Ovary (tissue), 10 donors: ENCODE measurements at places on chromosomes 6 and 20.

- H3K27ac ChIP-seq: no peak overlapping the region
- DNase-seq: no peak
- no peaks in the 10 kb centered on the region for H3K36me3 ChIP-seq
- H3K4me1 ChIP-seq: no peaks in the 10 kb centered on the region
Measured at GRCh38 chr6:30759575-30760239, 15.4 kb upstream of the IER3 start.

DNA sequence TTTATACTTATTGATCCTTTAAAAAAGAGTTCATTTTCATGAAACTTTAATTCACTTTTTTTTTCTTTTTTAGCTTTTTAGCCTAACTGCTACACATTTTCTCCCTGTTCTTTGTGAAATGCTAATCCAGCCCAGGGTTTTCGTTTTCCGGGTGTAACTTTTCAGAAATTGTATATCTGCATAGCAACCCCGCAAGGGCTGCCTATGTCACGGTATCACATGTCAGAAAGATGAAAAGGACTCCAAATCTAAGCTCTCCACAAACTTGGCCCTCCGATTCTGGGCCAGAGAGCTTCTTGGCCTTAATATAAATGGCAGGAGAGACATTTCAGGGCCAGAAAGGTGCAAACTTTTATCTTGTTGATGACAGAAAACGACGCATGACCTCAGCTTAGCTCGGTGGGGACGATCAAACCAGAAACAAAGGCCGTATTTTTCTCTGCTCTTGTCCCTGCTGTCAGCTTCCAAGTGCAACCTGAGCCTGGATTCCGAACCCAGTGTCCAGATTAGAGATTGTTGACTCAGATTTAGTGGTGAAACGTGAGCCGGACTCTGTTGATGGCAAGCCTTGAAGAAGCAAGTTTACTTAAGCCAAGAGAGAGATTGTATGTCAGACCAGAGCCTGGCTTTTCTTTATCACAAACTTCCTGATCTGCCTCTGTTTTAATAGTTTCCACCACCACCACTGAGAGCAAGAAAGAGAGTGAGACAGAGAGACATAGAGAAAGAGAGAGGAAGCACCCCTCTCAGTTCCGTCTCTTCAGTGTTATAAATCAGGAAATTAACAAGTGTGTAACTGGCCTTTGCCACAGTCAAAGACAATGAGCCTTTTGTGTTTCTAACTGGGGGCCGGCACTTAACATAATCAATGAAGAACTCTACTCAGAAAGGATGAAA, 157.8 kb downstream of the SCML4 start:
- peaks cover 19% of the 10 kb centered on the region for H3K4me1 ChIP-seq
- no peak overlapping the region for H3K27ac ChIP-seq
- no peaks in the 10 kb centered on the region for H3K27me3 ChIP-seq
- no peak overlapping the region for H3K4me3 ChIP-seq

DNA sequence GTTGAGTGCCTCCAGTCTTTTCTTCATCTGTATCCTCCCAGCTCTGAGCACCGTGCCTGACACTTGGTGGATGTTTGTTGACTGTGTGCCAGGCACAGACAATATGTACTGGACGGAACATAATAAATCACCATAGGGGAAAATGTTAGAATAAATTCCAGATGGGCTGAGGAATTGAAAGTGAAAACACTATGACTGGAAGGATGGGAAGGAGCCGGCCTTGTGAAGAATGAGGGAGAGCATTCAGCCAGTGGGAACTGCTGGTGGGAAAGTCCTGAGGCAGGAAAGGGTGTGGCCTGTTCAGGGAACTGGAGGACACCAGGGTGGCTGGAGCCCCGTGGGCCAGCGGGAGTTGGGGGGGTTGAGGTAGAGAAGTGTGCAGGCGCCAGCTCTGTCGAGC, 75.4 kb downstream of the MTHFD1L start:
- H3K4me1 ChIP-seq: no peaks in the 10 kb centered on the region
- H3K36me3 ChIP-seq: no peaks in the 10 kb centered on the region
- no peak overlapping the region for H3K4me3 ChIP-seq

- no peaks in the 10 kb centered on the region for H3K4me1 ChIP-seq
- DNase-seq: no peak
- H3K4me3 ChIP-seq: no peak overlapping the region
Measured at GRCh38 chr6:142912125-142912524, 32.9 kb downstream of the HIVEP2 start.

DNA sequence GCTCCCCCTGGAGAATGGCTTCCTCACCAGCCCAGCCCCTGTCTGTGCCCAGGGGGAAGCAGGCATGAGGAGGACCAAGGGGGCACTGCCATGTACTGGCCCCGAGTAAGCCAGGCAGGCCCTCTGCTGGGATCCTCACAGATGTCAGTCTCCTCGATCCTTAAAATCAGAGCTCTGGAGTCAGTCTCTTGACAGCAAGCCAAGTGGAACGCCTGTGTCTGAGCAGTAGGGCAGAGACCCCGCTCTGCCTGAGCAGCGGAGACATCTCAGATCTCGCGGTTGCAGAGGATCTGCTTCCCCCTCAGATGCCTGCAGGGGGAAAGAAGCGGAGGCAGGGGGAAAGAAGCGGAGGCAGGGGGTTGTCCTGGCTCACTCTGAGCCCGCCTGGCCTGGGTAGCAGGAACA, 92.6 kb downstream of the SNX5 start:
- H3K27ac ChIP-seq: no peak overlapping the region
- no peaks in the 10 kb centered on the region for H3K27me3 ChIP-seq
- H3K4me3 ChIP-seq: no peak overlapping the region
- no peaks in the 10 kb centered on the region for H3K36me3 ChIP-seq
- peak; percentile 53 for DNase-seq

DNA sequence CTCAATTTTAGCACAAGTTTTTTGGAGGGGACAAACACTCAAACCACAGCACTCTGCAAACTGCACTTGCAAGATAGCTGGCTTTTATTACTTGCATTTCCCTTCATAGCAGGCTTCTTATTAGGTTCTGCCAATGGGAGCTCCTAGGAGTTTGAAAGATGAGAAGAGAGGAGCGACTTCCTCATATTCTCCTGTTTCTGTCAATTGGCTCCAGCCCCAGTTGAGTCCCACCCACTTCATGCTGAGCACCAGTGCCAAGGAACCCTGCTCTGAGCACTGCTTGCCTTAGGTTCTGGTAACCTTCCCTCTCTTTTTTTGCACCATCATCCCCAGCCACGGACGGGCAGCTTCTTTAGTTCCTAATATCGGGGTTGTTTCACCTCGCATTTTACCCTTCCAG, 67.9 kb downstream of the PSMB1 start:
- no peak overlapping the region for H3K27ac ChIP-seq
- no peaks in the 10 kb centered on the region for H3K36me3 ChIP-seq
- H3K4me3 ChIP-seq: no peak overlapping the region
- no peak for DNase-seq

GRCh38 chr6:35635601-35636597, 52.8 kb downstream of the FKBP5 start:
- H3K27me3 ChIP-seq: no peaks in the 10 kb centered on the region
- H3K4me1 ChIP-seq: peaks cover 1% of the 10 kb centered on the region
- DNase-seq: no peak
- H3K4me3 ChIP-seq: no peak overlapping the region
